ENCODE measurements at places on chromosomes 3 and 15.

DNA sequence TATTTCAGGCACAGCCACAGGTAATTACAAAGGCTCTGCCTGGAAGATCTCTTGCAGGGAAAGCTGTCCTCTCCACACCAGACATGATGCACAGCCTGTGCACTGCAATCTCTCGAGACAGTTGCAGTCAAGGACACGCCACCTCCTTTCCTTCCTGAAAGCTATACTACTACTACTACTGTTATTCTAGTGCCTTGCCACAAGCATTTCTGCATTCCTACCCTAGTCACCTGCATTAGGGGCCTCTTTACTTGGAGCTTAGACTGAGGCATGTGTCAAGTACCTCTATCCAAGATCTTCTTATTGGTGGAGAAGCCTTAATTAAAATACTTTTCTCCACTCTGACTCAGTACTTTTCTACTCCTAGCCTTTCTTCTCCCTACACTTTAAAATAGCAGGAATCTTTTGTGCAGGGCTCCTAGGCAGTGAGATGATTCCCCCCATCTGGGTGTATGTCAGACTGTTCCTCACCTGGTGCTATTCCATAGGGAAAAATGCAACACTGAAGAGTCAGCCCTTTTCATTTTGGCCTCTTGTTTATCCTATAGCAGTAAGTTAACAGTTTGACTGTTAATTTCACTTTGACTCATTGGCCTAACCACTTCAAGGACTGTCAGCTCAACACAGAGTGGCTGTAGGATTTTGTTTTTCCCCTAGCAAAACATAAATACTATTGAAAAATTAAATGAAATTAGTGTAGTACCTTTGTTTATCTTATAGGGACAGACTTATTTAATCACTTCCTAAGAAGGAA, 78.9 kb downstream of the ESYT3 start:
- no peak for DNase-seq

GRCh38 chr15:68369931-68370767, 61.8 kb downstream of the ITGA11 start:
- DNase-seq, result no peak

GRCh38 chr3:153350420-153350819, 188.4 kb downstream of the RAP2B start:
- DNase-seq, result no peak

- DNase-seq, result no peak
Observed at GRCh38 chr3:101466465-101467309, 46.3 kb downstream of the SENP7 start.

DNA sequence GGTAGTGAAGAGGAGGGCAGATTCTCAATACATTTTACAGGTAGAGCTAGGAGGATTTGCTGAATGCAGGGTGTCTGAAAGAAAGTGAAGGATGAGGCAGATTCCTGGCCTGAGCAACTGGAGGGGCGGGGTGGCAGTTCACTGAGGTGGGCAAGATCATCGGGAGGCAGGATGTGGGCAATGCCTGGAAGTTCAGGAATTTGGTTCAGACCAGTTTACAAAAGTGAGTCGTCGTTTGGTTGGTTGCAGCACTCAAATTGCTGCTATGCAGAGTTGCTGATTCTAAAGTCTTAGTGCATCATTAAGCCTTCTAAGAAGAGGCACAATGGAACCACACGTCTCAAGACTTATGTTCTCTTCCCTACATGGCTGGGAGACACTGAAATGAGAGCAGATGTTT, 134.0 kb downstream of the MFSD1 start:
- no peak for DNase-seq

- DNase-seq, result no peak
Observed at GRCh38 chr3:161082063-161082462, 23.1 kb downstream of the B3GALNT1 start.

DNA sequence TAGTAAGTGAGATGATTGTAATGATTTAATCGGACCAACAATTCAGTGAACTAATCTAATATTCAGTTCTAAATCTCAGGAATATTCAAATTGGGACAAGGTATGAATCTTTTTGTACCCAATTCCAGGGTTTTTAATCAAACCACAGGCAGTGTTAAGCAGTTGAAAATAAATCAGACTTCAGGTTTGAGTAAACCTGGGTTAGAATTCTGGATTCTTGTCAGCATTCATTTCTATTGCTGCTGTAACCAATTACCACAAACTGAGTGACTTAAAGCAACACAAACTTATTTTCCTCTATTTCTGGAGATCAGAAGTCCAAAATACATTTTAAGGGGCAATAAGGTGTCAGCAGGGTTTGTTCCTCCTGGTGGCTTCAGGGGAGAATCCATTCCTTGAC, 208.4 kb upstream of the ZPLD1 start:
- no peak for DNase-seq

DNA sequence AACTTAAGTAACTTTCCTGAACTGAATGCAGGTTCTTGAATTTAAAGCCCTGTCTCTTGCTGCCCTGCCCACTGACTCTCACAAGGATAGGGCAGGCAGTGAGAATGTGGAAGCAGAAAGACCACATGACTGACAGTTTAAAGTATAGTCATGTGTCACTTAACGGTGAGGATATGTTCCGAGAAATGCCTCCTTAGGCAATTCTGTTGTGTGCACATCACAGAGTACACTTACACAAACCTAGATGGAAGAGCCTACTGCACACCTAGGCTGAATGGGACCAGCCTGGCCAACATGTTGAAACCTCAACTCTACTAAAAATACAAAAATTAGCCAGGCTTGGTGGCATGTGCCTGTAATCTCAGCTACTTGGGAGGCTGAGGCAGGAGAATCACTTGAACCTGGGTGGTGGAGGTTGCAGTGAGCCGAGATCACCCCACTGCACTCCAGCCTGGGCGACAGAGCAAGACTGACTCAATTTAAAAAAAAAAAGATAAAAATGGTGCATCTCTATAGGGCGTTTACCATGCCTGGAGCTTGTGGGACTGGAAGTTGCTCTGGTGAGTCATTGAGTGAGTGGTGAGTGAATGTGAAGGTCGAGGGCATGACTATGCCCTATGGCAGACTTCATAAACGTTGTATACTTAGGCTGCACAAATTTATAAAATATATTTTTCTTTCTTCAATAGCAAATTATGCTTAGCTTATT, 18.9 kb upstream of the COPG1 start:
- no peak for DNase-seq

DNA sequence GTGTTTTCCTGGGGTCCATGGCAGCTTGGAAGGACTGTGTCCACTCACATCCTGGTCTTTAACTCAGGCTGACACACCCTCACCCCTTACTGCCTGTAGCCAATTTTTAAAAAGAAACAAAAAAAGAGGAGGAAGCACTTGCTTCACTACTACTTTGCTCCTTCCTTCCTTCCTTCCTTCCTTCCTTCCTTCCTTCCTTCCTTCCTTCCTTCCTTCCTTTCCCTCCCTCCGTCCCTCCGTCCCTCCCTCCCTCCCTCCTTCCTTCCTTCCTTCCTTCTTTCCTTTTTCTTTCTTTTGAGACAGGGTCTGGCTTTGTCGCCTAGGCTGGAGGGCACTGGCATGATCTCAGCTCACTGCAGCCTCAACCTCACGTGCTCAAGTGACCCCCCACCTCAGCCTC, 25.5 kb upstream of the AKAP13 start:
- no peak for DNase-seq

GRCh38 chr3:21520106-21520963, 230.7 kb downstream of the ZNF385D start:
- no peak for DNase-seq

GRCh38 chr3:8931342-8931741, 31.9 kb downstream of the RAD18 start:
- DNase-seq, result no peak

GRCh38 chr15:89858661-89859458, 34.9 kb downstream of the AP3S2 start:
- DNase-seq, result no peak

DNA sequence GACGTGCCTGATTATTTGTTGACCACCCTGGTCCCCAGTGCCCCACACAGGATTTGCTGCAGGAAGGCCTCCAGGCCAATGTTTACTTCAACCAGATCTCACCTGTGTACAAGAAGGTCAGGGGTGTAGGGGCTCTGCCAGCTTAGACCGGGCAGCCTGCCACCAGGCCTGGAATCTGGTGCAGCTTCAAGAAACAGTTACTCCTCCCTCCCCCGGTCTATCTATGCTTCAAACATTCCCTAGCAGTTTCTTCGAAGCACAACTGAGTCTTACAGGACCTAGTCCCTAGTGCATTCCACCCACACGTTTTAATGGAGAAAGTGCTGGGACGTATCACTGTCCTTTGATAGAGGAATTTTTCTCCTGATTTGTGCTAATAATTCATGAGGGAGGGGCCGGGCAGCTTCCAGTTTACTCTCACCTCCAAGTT, 8.0 kb downstream of the SH3BP5 start:
- no peak for DNase-seq

- DNase-seq, result no peak
Observed at GRCh38 chr3:129650256-129650872, 43.9 kb upstream of the PLXND1 start.

DNA sequence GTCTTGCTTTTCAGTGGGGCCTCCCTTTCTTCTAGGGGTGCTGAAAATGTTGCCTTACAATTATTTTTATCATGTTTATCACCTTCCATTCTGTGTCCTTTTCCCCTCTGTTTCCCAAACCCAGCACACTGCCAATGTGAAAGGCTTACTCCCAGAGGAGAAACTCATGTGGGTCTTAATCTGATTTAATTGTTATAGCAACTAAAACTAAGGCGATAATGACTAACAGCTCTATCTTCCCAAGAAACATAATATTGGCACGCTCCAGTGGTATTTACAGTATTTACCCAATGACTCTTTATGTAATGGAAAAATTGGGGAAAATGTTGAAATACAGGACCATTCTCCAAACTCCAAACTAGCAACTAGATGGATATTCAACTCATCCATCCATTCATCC, 58.4 kb downstream of the MESD start:
- no peak for DNase-seq

DNA sequence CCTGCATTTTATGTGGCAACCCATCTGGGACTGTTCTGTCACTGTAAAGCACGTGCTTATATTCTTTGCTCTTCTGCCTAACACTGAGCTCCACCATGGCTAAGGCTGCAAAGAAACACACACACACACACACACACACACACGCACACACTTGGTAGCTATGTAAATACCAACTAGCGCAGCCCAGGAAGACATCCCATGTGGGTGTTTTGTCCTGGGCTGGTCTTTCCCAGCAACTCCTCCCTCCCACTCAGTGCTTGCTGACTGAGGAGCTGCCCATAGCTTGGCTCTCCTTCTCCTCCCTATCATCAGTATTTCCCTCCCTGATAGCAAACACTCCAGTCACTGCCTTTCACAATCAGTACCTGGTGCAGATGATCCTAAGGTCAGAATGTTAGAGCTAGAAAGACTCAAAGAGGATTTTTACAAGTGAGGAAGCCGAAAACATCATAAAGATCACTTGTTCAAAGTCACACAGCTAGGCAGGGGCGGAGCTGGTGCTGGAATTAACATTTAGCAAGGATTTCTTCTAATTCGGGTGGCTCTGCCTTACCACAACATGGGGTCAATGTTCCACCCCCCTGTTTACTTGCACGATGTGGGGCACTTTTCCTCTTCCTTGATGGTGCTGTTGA, 377.1 kb upstream of the TBL1XR1 start:
- no peak for DNase-seq

DNA sequence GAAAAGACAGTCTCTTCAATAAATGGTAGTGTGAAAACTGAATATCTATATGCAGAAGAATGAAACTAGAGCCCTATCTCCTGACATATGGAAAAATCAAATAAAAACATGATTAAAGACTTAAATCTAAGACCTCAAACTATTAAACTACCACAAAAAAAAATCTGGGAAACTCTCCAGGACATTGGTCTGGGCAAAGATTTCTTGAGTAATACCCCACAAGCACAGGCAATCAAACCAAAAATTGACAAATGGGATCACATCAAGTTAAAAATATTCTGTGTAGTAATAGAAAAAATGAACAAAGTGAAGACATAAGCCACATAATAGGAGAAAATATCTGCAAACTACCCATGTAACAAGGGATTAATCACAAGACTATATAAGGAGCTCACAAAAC, 286.4 kb downstream of the TBC1D5 start:
- DNase-seq, result no peak

- no peak for DNase-seq
Observed at GRCh38 chr3:105965384-105965783, 96.6 kb upstream of the CBLB start.

DNA sequence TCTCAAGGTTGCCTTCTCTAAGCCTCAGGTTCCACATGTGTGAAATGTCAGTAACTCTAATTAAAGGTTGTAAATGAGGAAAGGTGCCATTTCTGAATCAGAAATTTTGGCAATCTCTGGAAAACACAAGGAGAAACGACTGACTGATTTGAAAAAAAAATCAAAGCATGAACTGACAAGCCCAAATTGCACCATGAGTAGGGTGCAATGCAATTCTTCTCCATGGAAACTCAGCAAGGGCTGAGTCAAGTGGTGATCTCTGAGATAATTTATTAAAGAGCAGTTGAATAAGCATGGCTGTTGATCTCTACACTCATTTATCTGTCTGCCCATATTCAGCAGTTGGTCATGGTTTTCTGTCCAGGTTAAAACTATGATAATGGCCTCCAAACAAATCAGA, 201.6 kb upstream of the CMC1 start:
- DNase-seq, result no peak

GRCh38 chr3:116020989-116021388, 397.7 kb downstream of the GAP43 start:
- DNase-seq, result no peak

GRCh38 chr3:123610331-123610730, 25.5 kb upstream of the HACD2 start:
- peak; percentile 98 for DNase-seq

GRCh38 chr3:158166223-158166622, 56.3 kb downstream of the RSRC1 start:
- DNase-seq, result no peak

GRCh38 chr15:76340803-76341365, 4.3 kb downstream of the ISL2 start:
- peak; percentile 21 for DNase-seq

DNA sequence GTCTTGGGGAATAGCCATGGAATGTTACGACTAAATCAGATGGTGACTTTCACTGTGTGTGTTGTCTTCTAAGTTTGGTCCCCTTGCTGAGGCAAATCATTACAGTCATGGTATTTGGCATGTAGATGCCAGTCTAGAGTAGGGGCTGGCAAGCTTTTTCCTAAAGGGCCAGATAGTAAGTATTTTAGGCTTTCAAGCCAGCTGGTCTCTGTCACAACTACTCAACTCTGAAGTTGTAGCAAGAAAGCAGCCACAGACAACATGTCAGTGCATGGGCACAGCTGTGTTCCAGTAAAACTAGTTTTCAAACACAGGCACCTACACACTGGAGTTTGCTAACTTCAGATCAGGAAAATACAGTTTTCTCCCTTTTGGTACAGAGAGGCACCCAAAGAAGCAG, 39.3 kb downstream of the CCR3 start:
- DNase-seq, result no peak

- no peak for DNase-seq
Observed at GRCh38 chr15:26129852-26130251, 266.7 kb upstream of the ATP10A start.

Data from NCI-H1436 treated with DMSO at 0.1 percent for 48 hours (cell line).